ENCODE measurements at places on chromosomes 7 and 10. TPM values are rescaled to one million over a fixed set of nuclear protein-coding genes. Genes with fewer than 3 reads are reported as not detected.

The MRPS33 gene
- 74.6 TPM for total RNA-seq

The VPS37D gene
- 12.9 TPM for total RNA-seq

The CNTNAP2 gene
- total RNA-seq: 26.8 TPM

The AKR1D1 gene
- total RNA-seq: not detected

- H3K36me3 ChIP-seq: no peaks in the 10 kb centered on the region
- no peak overlapping the region for H3K4me3 ChIP-seq
- H3K27me3 ChIP-seq: peaks cover 4% of the 10 kb centered on the region
- peaks cover 39% of the 10 kb centered on the region for H3K4me1 ChIP-seq
- no peak overlapping the region for H3K27ac ChIP-seq
These were observed 302.2 kb downstream of the RPS24 start for GRCh38 chr10:78335691-78336401.

- H3K4me1 ChIP-seq: no peaks in the 10 kb centered on the region
- H3K36me3 ChIP-seq: no peaks in the 10 kb centered on the region
- DNase-seq: no peak
- peaks cover 7% of the 10 kb centered on the region for H3K27me3 ChIP-seq
These were observed 185.8 kb upstream of the PRSS1 start for GRCh38 chr7:142563470-142563869.

DNA sequence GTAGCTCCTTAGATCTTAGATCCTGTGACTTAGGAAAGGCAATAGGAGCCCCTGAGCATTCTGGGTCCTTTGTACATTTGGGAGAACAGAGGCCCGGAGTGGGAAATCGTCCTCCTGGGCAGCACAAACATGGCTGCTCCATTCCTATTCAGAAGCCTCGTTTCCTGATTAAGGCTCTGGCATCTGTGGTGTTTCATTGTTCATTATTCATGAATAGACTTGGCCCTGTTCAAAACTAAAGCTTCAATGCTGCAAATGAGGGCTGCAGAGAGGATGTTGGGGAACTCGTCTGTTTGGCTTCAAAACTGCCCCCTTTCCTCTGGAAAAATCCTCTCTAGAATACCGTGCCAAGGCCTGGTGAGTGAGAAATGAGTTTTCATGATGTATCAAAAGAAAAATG, 3.4 kb upstream of the HTRA1 start:
- no peak for DNase-seq
- peaks cover 48% of the 10 kb centered on the region for H3K27me3 ChIP-seq
- H3K36me3 ChIP-seq: no peaks in the 10 kb centered on the region
- H3K4me1 ChIP-seq: peaks cover 2% of the 10 kb centered on the region
- H3K4me3 ChIP-seq: peak overlapping the region; percentile 67

GRCh38 chr7:15556339-15557105, 5.3 kb downstream of the AGMO start:
- DNase-seq: no peak
- H3K4me1 ChIP-seq: peaks cover 9% of the 10 kb centered on the region
- H3K27ac ChIP-seq: no peak overlapping the region
- no peak overlapping the region for H3K4me3 ChIP-seq
- no peaks in the 10 kb centered on the region for H3K27me3 ChIP-seq
- H3K36me3 ChIP-seq: no peaks in the 10 kb centered on the region

- H3K36me3 ChIP-seq: no peaks in the 10 kb centered on the region
- H3K27ac ChIP-seq: no peak overlapping the region
- H3K4me1 ChIP-seq: peaks cover 50% of the 10 kb centered on the region
- DNase-seq: no peak
These were observed 219.8 kb upstream of the GLI3 start for GRCh38 chr7:42456756-42457276.

DNA sequence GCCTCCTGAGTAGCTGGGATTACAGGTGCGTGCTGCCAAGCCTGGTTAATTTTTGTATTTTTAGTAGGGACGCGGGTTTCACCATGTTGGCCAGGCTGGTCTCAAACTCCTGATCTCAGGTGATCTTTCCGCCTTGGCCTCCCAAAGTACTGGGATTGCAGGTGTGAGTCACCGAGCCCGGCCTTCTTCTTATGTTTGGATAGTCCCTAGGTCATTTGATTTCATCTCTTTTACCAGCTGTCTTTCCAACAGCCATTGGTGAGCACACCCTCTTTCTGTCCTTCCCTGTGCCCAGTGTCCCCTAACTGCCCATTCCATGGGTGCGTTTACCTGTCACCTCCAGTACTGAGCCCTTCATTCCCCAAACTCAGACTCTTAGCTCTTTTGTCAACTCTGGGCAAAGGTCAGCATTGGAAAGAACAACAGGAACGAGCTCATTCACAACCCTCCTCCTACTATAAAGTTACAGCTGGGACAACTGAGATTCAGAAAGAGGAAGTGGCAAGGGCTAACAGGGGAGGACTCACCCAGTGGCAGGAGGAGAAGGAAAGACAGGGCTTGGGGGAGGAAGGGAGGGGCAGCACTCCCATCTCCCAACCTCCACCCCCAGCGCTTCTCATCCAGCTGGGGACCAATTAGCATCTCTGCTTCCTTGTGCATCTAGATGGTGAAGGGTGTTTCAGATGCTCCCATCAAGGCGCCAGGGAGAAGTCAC, 5.6 kb downstream of the SSC4D start:
- no peaks in the 10 kb centered on the region for H3K27me3 ChIP-seq
- H3K36me3 ChIP-seq: no peaks in the 10 kb centered on the region
- H3K27ac ChIP-seq: no peak overlapping the region
